ENCODE measurements at places on chromosomes 16 and 17. TPM values are rescaled to one million over a fixed set of nuclear protein-coding genes. Genes with fewer than 3 reads are reported as not detected.

- peaks cover 29% of the 10 kb centered on the region for H3K36me3 ChIP-seq
- H3K27me3 ChIP-seq = no peaks in the 10 kb centered on the region
- no peak for ATAC-seq
- no peak overlapping the region for H3K4me3 ChIP-seq
- peak overlapping the region; percentile 27 for H3K27ac ChIP-seq
These were observed 49.9 kb upstream of the ZNF750 start for GRCh38 chr17:82889496-82890338.

DNA sequence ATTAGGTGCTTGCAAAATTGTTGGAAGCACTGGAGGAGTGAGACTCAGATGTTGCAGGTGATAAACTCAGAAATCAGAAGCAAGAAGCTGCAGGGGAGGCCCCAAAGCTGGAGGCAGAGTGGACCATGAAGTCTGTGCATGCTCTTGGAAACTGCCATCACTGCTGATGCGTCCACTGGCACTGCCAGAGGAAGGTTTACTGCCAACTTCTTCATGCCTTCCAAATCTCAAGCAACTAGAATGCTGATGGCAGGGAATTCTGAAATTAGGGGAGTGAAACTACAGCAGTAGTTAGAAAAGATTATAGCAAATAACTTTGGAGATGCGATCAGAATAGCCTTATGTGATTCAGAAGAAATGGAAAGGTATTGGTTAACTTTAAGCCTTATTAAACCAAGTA, 277.1 kb upstream of the SDK2 start:
- H3K4me1 ChIP-seq = no peaks in the 10 kb centered on the region
- H3K4me3 ChIP-seq = no peak overlapping the region
- peaks cover 6% of the 10 kb centered on the region for H3K27me3 ChIP-seq

Gene ARHGDIG
- total RNA-seq = 1.3 TPM

Gene PTX4
- 0.40 TPM for total RNA-seq

- no peaks in the 10 kb centered on the region for H3K36me3 ChIP-seq
- ATAC-seq = no peak
- peaks cover 15% of the 10 kb centered on the region for H3K4me1 ChIP-seq
- H3K4me3 ChIP-seq = no peak overlapping the region
- no peak overlapping the region for H3K27ac ChIP-seq
These were observed 7.2 kb downstream of the TP53I13 start for GRCh38 chr17:29575511-29576213.

- no peak overlapping the region for H3K4me3 ChIP-seq
- H3K27me3 ChIP-seq = peaks cover 42% of the 10 kb centered on the region
- ATAC-seq = no peak
- no peaks in the 10 kb centered on the region for H3K36me3 ChIP-seq
- no peaks in the 10 kb centered on the region for H3K4me1 ChIP-seq
These were observed 60.1 kb upstream of the NUDT7 start for GRCh38 chr16:77662246-77662645.

Gene KLHL11
- total RNA-seq = 18.6 TPM

Gene TOM1L1
- total RNA-seq = 28.4 TPM

DNA sequence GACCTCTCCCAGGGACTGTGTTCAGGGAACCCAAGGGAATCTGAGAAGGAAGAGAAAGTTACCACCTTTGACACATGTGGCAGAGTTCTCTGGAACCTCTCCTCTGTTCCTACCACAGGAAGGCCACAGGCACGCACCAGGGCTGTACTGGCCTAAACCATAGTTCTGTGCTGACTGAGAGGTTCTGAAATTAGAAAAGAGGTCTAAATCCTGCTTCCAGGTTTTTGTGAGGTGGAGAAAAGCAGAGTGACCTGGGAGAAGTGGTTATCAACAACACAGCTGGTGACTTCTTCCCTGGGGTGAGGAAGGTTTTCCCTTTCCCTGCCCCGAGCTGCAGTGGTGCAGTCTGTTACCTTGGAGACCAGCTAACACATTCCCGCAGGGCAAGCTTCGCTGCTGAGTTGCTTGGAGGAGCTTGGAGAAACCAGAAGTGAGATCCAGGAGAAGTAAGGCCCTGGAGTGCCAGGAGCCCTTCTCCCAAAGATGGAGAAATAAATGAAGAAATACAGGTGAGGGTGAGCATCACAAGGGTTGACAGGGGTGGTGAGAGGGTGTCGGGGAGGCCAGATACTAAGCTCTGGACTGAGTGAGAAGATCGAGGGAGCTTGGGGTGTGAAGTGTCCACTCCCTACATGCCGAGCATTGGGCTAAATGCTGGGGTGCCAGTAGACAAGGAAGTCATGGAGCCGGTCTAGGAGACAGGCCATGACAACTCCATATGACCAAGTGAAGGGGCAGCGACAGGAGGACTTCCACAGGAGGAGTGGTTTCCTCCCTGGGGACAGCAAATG, at the start of gene VWA3A:
Gene VWA3A (plus strand): TSS at position 399 of the 791 bp plus-strand sequence. CDS start 97 bp downstream, at position 496.
- no peak within 1 kb of the TSS for H3K4me3 ChIP-seq
- peaks cover 5% of the 10 kb centered on the region for H3K36me3 ChIP-seq
- peak within 1 kb of the TSS; percentile 50 for H3K27ac ChIP-seq
- ATAC-seq = no peak

DNA sequence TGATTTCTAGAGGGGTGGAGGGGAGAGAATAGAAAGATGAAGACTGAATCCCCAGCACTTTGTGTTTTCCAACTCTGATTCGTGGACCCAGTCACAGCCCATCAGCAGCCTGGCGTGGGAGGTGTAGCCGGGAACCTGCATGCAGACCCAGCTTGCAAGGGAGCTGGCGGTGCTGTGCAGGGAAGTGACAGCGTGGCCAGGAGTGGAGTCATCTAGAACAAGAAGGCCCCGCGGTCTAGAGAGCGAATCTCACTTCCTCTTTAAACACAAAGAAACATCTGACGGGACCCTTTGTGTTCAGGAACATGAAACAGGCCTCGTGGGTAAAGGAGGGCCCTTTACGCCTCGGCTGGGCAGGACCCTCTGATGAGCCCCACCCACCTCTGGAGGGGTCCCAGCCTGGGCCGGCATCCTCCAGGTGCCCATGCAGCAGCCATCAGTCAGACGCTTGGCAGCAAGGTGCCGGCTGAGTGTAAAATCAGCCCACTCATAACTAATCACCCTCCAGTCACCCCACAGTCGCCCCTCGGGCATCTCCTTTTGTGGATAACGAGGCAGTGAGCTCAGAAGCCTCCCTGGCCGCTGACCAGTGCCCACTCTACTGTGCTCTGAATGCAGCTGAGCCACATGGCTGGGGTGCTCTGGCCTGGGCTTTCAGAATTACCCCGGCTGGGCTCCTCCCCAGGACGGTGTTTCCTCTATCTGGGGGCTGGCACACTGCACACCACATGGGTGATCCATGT, 4.4 kb downstream of the SNAI3 start:
- peak; percentile 32 for ATAC-seq
- no peak overlapping the region for H3K4me3 ChIP-seq
- no peaks in the 10 kb centered on the region for H3K36me3 ChIP-seq
- no peak overlapping the region for H3K27ac ChIP-seq

GRCh38 chr17:58325976-58326468, 2.6 kb downstream of the TSPOAP1 start:
- no peaks in the 10 kb centered on the region for H3K27me3 ChIP-seq
- H3K36me3 ChIP-seq = peaks cover 19% of the 10 kb centered on the region
- no peak for ATAC-seq
- H3K4me1 ChIP-seq = peaks cover 40% of the 10 kb centered on the region
- H3K4me3 ChIP-seq = no peak overlapping the region

Gene ITGAL
- total RNA-seq = 1.0 TPM

GRCh38 chr16:2753733-2754020, 1.2 kb downstream of the SRRM2 start:
- no peaks in the 10 kb centered on the region for H3K27me3 ChIP-seq
- H3K4me1 ChIP-seq = no peaks in the 10 kb centered on the region
- H3K27ac ChIP-seq = peak overlapping the region; percentile 100
- ATAC-seq = no peak
- peak overlapping the region; percentile 89 for H3K4me3 ChIP-seq
- H3K36me3 ChIP-seq = peaks cover 24% of the 10 kb centered on the region

Gene NAA60
- 18.6 TPM for total RNA-seq
